ENCODE measurements at places on chromosomes 12 and 14.

DNA sequence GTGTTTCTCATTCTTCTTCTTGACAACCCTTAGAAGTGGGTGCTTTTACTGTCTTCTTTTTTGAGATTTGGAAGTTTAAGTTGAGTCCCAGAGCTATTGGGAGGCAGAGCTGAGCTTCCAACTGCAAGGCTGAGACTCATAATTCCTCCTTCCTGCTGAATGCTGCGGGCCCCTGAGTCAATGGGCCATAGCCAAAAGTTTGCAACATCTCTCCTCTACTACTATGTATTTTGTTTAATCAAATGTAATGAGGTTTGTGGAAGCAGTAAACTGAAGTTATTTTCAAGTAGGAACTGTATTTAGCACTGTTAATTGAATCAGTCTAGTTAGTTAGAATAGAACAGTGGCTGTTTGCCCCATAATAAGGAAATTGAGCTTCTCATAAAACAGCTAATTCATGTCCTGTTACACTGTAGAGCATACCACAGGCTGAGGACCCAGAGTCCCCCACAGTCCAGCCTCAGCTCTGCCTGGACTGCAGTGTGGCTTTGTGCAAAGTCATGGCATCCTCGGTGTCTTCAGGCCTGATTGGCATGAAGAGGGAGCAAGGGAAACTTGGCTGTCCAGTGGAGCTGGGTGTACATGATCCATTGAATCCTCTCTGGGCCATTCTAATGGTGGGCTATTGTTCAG, 631.7 kb downstream of the VRK1 start:
- no peak for DNase-seq

GRCh38 chr14:64963611-64964010, 8.5 kb downstream of the RAB15 start:
- no peak for DNase-seq

GRCh38 chr12:13697973-13698372, 283.4 kb downstream of the GRIN2B start:
- DNase-seq, result no peak

GRCh38 chr14:83257466-83258439, 1724.1 kb upstream of the SEL1L start:
- DNase-seq, result no peak

- DNase-seq, result no peak
Measured at GRCh38 chr12:87924149-87924548, 105.1 kb downstream of the C12orf50 start.

DNA sequence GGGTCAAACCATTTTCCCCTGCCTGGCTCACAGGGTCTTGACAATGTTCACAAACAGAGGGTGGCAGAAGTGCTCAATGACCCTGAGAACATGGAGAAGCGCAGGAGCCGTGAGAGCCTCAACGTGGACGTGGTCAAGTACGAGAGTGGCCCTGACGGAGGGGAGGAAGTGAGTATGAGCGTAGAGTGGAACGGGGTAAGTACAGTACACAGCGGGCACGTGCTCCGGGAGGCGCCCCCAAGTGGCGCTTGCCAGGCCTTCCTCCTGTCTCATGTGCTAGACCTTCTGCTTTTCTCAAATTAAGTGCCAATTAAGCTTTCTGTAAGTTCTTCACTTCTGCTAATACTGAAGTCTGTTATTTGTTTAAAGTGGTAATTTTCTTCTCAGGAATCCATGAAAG, 35.9 kb downstream of the XRCC3 start:
- DNase-seq, result no peak

GRCh38 chr14:71324767-71325272, 417.6 kb downstream of the PCNX1 start:
- no peak for DNase-seq

DNA sequence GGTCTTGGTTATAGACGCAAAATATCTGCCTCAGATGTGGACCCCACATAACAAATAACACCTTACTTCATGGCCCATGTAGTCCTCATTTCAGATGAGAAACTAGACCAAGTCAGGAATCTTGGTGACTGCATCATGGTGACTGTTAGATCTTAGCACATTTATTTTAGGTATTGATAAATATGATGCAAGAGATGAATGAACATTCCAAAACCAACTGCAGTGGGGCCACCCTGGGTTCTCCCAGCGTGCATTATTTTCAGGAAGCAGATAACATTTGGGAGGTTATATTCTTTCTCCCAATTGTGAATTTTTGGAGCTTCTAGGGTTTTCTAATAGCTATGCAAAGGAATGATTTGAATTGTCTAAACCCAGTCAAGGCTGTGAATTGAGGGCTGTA, 55.2 kb upstream of the PTGR2 start:
- DNase-seq, result no peak

DNA sequence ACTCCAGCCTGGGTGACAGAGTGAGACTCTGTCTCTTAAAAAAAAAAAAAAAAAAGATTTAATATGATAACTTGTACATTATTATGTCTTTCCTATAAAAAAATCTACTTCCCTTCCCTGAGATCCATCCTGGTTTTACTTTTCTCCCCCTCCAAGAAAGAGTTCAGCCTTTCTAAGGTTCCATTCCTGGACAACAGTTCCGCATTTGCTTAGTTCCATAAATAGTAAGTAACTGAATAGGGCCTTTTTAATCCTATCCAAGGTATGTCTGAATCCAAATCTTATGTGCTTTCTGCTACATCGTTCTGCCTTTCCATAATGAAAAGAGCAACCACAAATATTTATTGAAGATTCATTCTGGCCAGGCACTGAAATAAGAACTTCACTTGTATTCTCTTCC, 187.8 kb downstream of the DACT1 start:
- DNase-seq, result no peak

DNA sequence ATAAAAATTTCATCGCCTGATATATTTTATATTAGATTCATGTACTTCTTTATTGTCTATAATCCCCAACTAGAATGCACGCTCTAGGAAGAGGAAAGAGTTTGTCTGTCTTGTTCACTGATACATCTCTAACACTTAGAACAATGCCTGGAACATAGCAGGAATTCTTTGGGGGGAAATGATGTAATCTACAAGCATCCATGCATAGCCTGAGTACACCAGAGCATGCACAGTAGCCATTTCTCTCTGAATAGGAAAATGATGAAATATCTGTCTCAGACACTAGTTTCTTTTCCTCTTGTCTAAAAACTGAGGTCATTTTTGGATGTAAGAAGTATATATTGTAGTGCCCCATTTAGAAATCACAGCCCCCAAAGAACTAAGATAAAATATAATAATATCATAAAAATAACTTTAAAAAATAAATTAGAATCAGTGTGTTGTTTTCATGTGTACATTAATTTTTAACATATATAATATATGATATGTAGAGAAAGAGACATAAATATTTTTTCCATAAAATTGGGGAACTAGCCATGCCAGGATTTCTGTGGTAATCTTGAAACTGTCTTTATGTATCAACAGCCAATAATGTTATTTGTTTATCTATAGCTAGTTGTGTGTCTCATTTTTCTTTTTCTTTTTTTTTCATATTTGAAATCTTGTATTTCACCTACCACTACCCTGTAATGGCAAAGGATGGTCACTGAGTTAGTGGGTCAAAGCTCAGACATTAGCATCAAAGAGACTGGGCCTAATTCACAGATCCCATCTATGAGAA, 155.6 kb upstream of the TMCC3 start:
- no peak for DNase-seq

DNA sequence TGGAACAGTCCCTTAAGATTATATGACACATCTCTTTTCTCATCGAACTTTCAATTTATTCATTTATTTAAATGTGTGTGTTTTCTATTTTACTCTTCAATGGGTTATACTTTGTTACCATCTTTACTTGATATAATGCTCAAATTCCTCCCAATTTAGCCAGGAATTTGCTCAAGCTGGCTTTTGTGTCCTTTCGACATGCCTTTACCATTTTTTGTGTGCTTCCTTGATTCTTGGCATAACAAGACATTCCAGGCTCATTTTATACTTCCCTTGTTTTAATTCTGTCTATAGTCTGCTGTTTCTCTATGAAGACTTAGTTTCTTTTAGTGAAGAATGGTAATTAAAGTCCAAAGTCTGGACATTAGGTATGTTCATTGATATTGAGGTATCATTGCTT, 315.8 kb downstream of the AEBP2 start:
- no peak for DNase-seq

- no peak for DNase-seq
Measured at GRCh38 chr12:3367750-3368444, 123.1 kb upstream of the PRMT8 start.

DNA sequence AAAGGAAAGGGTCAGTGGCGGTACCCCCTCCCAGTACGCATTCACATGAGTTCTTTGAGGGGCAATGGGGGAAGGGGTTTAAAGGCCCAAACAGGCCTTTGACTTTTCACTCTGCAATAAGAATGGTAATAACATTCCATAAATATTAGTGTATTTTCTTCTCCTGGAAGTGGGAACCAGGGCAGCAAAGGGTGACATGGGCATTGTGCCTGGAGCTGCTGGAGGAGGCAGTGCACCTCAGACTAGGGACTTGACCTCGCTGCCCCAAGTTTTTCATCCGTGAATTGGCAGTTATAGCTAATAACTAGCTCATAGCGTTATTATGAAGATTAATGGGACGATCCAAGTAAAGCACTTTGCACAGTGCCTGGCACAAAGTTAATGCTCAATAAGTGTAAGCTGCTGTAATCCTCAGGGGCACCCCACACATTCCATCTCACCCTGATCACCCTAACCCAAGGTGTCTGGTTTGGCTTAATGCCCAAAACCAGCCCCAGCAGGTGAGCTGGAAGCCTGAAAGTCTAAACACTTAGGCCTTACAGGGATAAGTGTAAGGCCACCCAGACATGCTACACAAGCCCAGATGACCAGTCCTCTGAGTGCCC, 2.8 kb upstream of the KCNH3 start:
- no peak for DNase-seq

DNA sequence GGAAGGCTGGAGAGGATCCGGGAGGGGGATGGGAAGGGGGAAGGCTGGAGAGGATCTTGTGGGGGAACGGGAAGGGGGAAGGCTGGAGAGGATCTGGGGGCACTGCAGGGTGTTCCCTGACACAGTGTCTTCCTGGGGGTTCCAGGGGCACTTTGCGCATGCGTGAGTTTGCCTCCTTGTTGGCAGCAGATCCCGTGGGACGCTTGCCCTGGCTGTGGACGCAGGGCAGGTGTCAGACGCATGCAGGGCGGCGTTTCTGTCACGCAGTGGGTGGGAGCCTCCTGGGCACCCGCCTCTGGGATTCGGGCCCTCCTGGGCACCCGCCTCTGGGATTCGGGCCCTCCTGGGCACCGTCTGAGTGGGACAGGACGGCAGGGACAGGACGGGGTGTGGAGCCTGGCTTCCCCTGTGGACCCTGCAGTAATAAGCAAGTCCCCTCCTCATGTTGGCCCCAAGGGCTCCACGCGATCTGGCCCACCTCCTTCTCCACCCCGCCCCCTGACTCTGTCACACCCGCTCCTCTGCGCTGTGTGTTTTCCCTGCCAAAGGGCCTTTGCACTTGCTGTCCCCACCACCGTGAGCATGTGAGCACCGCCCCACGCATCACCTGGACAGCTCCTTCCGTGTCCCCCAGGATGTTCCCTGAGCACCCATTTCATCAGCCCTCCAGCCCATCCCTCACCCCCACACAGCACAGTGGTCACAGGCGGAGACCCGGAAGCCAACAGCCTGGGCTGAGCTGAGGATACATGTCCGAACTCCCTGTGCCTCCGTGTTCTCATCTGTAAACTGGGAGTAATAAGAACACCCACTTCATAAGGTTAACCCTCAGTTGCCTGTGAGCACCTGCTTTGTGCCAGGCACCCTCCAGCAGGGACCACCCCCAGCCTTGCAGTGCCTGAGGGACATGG, 4.4 kb downstream of the MMP17 start:
- no peak for DNase-seq

- DNase-seq, result no peak
Measured at GRCh38 chr12:54941659-54942058, 42.9 kb downstream of the TESPA1 start.

- DNase-seq, result no peak
Measured at GRCh38 chr14:93974299-93974698, 2.1 kb downstream of the ASB2 start.

DNA sequence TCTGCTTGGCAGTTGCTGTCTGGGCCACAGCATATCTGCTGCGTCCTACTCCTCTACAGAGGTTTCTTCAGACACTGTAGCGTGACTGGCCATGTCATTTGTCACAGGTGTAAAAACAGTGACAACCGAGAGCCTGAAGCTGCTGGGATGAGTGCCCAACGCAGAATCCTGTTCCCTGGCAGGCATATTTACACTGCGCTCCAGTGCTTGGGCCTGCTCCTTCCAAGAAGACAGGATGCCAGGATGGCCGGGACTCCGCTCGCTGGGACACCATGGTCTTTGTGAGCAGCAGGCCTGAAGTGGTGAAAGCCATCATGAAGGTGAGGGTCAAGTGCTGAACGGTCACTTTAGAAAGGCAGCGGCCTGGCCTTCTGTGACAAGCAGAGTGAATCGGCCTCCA, 171.4 kb downstream of the EMP1 start:
- no peak for DNase-seq

GRCh38 chr12:125492354-125493270, 427.4 kb downstream of the AACS start:
- DNase-seq, result no peak

GRCh38 chr14:55097881-55098560, 31.0 kb upstream of the LGALS3 start:
- DNase-seq, result no peak

- DNase-seq, result no peak
Measured at GRCh38 chr12:115758183-115758582, 519.3 kb downstream of the MED13L start.
